ENCODE measurements at places on chromosomes 7 and 10.

DNA sequence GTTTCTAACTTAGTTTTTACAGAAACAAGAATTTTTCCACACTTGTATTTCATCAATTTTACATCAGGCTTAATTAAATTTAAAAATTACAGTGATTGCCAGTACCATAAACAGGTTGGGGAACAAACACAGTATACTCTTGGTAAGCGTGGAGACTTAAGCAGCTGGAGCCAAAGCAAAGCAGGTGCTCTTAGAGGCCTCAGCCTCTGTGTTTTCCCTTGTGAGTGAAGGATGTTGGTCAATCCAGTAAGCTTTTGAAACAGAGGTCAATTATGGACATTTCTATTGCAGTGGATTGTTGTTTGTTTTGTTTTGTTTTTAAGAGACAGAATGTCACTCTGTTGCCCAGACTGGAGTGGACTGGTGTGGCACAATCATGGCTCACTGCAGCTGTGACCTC, 100.6 kb upstream of the CELF2 start:
- DNase-seq, result no peak

DNA sequence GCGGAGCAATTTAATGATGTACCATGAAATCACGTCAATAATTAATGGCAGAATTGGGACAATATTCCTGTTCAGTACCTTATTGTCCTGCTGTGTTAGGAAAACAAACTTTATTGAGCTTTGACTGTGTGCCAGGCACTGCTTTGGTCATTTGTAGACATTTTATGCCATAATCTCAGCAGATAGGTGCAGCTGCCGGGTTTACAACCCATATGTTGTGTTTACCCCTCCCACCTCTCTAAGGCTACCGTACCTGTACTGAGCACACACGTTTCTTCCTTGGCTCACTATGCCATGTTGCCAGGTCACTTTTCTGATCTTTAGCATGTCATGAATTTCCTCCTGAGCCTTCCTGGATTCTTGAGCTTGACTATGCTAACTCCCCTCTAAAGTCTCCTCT, 422.2 kb downstream of the PHTF2 start:
- DNase-seq, result no peak

DNA sequence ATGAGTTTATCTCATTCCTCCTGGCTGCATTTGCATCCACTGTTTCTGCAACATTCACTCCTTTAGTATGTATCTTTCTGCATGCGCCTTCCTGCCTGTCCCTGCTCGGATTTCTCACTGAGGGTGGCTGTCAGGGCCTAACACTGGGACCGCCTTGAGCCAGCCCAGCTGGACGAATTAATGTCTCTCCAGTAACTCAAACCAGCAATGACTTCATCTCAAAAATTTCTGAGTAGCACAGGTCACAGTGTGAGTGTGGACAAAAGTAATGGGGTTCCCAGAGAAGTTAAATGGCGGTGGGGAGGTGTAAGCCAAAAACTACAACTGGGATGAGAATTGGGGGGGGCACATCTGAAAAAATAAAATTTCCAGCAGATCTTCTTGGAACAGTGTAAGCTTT, 444.0 kb upstream of the MGMT start:
- no peak for DNase-seq

- DNase-seq, result no peak
Measured at GRCh38 chr10:124035928-124036558, 57.4 kb downstream of the CHST15 start.

GRCh38 chr7:28270536-28270935, 89.9 kb upstream of the JAZF1 start:
- DNase-seq, result no peak

- DNase-seq, result no peak
Measured at GRCh38 chr10:89615824-89616223, 29.2 kb downstream of the PANK1 start.
